SK-MEL-5 (cell line): ENCODE measurements at places on chromosomes 6 and 20. TPM values are rescaled to one million over a fixed set of nuclear protein-coding genes. Genes with fewer than 3 reads are reported as not detected.

SRSF12 gene
- total RNA-seq: 0.13 and 0.21 TPM in 2 replicates

DNA sequence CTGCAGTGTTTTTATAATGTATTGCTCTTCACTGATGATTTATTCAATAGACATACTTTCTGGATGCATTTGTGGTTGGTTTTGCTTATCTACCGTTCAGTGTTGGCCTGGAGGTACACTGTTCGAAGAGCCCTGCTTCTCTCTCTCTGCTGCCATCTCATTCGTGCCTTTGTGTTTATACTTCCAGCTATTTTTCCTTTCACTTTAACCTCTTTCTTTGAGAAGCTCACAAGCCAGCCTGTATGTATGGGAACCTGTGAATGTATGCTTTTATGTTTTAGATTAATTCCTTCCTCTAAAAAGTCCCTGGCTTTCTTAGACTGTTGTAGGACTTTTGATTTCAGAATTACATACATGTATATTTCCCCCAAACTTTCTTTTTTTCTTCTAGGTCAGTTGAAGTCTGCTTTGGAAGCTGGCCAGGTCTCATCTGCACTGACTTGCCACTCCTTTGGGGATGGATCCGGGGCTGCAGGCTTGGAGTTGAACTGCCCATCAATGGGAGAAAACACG lies 83.0 kb downstream of the SCAND1 start:
- peak; percentile 54 for DNase-seq

- no peak for DNase-seq
Observed at GRCh38 chr6:31575952-31576685, 754 bp downstream of the TNF start.

DNMT3B gene
- total RNA-seq: 1.9 and 2.3 TPM in 2 replicates

DNA sequence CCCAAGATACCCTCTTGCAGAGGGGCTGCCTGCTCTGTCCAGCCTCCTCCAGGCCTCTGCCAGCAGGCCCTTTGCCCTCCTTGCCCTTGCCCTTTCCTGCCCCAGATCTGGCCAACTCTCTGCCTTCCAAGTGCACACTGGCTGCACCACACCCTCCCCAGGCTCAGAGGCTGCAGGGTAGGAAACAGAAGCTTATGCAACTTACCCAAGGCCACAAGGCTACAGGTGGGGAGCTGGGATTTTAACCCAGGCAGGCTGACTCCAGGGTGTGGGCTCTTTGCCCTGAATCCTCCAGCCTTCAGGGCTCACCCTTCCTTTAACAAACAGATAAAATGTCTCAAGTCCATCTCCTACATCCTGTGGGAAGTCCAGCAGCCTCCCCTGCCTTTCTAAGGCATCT lies 14.5 kb upstream of the TRAF3IP2 start:
- no peak for DNase-seq

DNA sequence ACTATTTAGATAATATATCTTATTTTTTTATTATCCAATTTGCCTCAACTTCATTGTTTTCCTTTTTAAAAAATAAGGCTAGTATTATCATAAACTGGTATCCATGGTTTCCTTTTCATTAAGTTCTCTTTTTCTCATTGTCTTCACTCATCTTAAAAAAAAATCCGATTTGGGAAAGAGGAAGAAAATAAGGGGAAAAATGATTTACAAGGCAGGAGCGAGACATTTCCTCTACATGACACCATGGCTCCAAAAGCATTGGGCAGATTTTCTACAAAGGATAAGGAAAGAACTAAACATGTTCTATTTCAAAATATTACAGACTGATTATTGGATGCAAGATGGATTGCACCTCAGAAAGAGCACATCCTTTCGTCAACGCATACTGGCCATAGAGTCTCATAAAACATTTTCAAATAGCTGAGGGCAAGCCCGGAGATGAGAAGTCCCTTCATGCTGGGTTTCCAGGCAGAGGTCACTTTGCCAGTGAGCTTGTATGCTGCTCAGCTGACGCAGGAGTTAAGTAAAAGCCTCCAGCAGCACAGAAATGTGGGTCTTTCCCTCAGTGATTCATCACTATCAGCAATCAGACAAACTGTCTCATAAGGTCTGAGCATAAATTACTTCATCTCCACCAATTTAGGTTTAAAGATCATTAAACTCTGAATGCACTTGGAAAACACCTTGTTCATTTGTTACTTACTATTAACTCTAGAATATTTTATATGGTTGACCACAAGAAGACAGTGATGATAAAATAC lies 129.0 kb upstream of the TNFAIP3 start:
- DNase-seq: no peak

GRCh38 chr6:37936906-37937305 lies 117.4 kb downstream of the ZFAND3 start:
- no peak for DNase-seq

- DNase-seq: no peak
Observed at GRCh38 chr6:43123461-43124314, 47.4 kb upstream of the SRF start.

- no peak for DNase-seq
Observed at GRCh38 chr6:134466771-134467525, 149.0 kb upstream of the SGK1 start.

- DNase-seq: no peak
Observed at GRCh38 chr6:137432054-137432611, 62.1 kb downstream of the OLIG3 start.

DNA sequence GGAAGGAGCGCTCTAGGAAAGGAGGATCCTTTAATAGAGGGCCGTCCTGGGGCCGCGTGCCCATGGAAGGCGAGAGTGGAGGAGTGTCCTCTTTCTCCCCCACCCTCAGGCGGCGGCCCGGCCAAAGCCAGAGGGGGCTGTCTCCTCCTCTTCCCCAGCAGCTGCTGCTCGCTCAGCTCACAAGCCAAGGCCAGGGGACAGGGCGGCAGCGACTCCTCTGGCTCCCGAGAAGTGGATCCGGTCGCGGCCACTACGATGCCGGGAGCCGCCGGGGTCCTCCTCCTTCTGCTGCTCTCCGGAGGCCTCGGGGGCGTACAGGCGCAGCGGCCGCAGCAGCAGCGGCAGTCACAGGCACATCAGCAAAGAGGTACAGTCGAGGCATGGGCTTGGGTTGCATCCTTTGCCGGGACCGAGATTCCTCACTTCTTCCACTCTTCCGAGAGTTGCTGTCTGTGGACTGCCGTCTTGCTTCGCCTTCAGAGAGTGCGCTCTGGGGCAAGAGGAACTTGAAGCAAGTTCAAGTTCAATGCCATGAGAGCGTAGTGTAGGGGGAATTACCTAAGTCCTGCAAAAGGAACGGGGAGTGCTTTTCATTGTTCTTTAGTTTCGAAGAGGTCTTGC lies at the start of gene LAMA2:
LAMA2 (plus strand) TSS at position 148 of the 621 bp plus-strand sequence; CDS start at position 256, 108 bp downstream.
- peak; percentile 39 for DNase-seq

DNA sequence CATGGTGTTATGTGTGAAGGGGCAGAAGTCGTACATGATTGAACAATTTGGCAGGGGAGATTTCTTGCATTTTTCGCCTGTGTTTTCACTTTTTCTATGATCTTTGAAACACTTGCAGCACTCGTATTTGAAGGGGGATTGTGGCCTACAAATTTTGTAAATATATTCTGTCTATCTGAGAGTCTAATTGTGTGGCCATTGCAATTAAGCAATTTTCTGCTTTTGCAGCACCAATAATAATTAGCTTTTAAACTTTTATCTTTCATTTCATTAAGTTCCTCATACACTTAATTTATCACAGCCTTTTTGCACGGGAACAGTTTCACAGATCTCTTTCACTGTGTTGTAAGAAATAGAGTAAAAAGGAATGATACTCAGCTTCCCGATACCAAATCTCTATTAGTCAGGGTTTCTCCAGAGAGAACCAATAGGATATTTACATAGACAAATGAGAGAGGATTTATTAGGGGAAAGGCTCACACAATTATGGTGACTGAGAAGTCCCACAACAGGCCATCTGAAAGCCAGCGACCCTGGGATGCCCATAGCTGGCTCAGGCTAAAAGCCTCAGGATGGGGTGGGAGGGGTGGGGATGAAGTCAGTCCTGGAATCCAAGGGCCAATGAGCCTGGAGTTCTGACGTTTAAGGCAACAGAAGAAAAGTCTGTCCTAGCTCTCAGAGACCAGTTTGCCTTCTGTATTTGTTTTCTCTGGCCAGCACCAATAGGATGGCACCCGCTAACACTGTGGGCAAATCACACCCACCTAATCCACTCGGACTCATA lies 58.3 kb downstream of the KIF6 start:
- DNase-seq: no peak

DNA sequence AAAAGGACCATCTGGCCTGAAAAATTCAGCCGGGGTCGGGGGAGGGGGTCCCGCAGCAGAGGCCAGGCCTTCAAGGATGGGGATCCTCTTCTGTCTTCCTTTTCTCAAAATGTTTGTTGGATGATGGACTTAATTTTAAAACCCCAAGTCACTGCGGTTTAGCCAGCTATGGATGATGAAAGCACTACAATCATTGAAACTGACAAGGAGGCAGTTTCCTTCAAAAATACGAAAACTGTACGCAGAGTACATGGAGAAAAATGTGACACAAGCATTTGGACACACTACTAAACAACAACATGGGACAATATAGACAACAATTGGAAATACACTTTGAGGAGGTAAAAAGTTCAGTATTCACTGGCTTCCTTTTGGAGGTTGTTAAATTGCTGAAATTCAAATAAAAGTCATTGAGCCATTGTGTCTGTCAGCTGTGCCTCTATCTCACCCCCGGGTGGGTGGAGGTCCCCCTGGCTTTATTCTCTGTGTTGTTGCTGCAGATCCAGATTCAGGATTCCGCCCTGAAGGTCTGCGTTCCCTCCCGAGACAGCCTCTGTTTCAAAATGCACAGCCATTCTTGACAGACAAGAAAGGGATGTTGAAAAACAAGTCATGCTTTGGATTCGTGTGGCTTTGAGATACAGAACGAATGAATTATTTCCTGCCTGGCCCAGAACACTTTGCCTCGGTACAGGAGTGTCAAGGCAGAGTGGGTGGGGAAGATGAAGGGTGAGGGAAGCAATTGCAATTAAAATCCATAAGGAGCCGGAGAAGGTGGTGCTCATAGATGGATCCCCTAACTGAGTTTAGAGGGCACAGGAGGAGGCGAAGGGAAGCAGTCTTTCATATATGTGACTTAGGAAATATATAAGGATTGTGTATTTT lies 118.2 kb downstream of the TTLL2 start:
- DNase-seq: no peak

GRCh38 chr20:52312132-52312729 lies 120.7 kb upstream of the ZFP64 start:
- peak; percentile 82 for DNase-seq

MEP1A gene
- total RNA-seq: not detected in 2 replicates

DNA sequence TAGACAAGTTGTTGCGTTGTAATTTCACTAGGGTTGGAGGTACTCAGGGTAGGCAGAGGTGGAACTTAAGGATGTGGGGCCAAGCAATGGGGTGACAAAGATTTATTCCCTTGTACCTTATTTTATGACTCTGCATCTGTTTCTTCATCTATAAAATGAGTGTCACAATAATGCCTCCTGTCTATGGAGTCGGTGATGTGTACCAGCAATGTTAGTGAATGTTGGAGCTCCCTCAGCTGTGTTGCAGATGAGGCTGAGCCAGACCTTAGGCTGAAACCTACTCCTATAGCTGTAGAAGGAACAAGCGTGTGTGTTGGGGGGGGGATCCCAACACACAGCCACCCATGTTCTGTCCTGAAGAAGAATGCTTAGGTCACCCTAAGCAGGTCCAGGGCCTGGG lies 4.5 kb downstream of the UBE2C start:
- no peak for DNase-seq

RSPO3 gene
- total RNA-seq: not detected in 2 replicates

GRCh38 chr6:4299476-4299875 lies 164.1 kb upstream of the ECI2 start:
- DNase-seq: no peak

- DNase-seq: no peak
Observed at GRCh38 chr20:36313926-36314325, 7.8 kb downstream of the DLGAP4 start.

- peak; percentile 42 for DNase-seq
Observed at GRCh38 chr20:63138855-63139341, 77.0 kb downstream of the YTHDF1 start.

SNTA1 gene
- 34.4 and 35.5 TPM in 2 replicates for total RNA-seq

- DNase-seq: no peak
Observed at GRCh38 chr20:21289651-21290050, 13.5 kb upstream of the XRN2 start.

- DNase-seq: no peak
Observed at GRCh38 chr6:31081872-31082271, 30.5 kb downstream of the C6orf15 start.

DNA sequence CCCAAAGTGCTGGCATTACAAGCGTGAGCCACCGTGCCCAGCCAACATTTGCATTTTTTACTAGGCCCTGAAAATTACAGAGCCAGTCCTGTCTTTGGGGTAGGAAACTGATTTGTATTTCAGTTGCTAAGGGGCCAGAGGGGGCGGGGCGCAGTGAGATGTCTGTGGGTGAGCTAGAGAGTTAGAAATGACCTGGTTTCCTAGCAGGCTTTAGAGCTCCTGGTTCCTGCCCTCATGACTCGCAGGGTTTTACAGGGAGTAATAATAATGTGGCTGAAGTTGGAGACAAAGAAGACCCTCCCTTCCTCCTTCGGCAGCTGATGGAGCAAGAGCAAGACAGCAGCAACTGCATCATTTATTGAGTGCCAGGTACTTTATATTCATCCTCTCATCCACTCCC lies 131.5 kb downstream of the TFAP2C start:
- no peak for DNase-seq

DNA sequence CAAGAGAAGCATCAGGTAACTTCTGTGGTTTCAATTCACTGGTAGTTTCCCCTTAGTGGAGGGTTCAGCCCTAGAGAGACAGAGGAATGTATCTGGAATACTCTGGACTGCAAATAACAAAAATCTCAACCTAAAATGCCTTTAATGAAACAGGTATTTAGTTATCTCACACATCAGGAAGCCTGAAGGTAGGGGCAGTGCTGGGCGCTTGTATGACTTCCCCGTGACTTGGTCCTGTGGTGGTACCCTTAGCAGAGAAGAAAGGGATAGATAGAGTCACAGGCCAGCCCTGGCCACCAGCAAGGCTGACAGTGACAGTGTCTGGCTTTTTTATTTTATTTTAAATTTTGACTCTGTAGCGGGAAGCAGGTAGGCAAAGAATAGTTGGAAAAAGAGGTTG lies 14.9 kb downstream of the LRRC1 start:
- no peak for DNase-seq

ARFGEF3 gene
- total RNA-seq: 0.82 and 0.85 TPM in 2 replicates
